NCI-H2171 treated with DMSO at 0.1 percent for 48 hours (cell line): ENCODE measurements at places on chromosomes 12 and 14.

DNA sequence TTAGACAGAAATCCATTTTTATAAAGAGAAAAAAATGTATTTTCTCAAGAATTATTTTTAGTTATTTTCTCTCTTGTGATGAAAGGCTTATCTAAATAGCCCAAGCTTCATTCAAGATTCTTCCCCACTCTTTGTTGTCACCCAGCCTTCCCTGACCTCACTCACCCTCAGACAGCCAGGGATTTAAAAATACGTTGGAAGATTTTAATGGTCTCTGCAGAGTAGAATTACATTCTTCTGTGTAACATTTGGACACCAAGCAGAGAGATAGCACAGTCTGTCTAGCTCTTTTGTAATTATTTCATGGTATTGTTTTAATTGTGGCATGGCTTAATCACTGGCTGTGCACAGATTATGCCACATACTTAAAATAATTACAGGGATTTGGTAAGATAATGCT lies 130.3 kb downstream of the IGF1 start:
- no peak for DNase-seq

DNA sequence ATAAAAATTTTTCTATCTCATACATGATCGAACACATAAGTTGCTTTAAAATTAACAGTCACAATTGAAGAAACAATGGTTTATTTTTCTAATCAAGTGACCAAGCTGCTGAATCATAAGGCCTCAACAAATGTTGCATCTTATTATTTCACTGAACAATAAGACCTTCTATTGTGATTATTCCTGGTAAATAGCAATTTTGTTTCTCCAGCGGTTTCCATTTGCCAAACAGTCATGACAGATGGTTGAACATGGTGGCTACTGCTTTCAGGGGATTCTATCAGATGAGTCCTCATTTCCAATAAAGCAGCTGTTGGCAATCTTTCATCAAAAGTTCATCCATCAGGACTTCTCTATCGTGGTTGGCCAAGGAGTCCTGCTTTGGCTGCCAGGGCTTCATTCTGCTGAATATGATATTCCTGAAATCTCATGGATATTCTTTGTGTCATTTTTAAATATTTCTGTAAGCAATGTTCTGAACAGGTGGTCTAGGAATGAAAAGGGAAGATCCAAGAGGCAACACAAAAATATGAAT lies 13.0 kb downstream of the TOMM20L start:
- DNase-seq = no peak

- no peak for DNase-seq
Observed at GRCh38 chr12:64010069-64010686, 165.7 kb downstream of the SRGAP1 start.

GRCh38 chr14:76647697-76648298 lies 113.5 kb upstream of the VASH1 start:
- DNase-seq = peak; percentile 72

GRCh38 chr12:42402821-42403411 lies 76.9 kb downstream of the PPHLN1 start:
- DNase-seq = no peak
